ENCODE measurements at places on chromosomes 2 and 18.

GRCh38 chr2:140383781-140384180 is 1603.6 kb upstream of the NXPH2 start:
- DNase-seq, result no peak
- H3K27ac ChIP-seq, result no peak overlapping the region
- no peaks in the 10 kb centered on the region for H3K27me3 ChIP-seq
- no peaks in the 10 kb centered on the region for H3K4me1 ChIP-seq

DNA sequence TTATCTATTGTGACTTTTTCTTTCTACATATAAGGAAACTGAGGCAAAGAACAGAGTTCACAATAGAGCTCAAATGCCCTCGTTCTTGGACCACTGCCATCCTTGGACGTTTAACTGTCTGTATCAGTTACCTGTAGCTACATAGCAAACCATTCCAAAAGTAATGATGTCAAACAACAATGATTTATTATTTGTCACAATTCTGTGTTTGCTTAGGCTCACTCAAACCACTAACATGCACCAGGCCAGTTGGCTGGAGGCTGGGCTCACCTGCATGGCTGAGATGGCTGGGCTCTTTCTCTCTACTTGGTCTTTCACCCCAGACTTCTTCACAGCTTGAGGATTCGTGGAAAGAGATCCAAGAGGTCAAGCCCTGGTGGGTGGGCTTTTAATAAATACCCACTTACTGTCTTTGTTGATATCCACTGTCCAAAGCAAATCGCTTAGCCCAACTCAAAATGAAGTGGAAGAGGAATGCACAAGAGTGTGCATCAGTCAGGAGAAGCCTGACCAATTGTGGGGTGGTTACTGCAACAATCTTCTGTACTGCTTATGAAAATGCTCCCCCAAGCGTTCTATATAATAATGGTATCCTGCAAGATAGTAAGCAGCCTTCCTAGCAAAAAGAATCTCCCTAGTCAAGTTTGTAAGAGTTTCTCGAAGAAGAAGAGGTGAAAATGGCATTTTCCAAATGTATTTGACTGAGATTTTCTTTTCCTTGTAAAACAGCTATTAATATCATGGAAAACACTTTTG is 163.5 kb upstream of the NT5C1B start:
- no peaks in the 10 kb centered on the region for H3K36me3 ChIP-seq
- no peak for DNase-seq
- no peaks in the 10 kb centered on the region for H3K4me1 ChIP-seq
- no peak overlapping the region for H3K27ac ChIP-seq
- no peaks in the 10 kb centered on the region for H3K27me3 ChIP-seq

DNA sequence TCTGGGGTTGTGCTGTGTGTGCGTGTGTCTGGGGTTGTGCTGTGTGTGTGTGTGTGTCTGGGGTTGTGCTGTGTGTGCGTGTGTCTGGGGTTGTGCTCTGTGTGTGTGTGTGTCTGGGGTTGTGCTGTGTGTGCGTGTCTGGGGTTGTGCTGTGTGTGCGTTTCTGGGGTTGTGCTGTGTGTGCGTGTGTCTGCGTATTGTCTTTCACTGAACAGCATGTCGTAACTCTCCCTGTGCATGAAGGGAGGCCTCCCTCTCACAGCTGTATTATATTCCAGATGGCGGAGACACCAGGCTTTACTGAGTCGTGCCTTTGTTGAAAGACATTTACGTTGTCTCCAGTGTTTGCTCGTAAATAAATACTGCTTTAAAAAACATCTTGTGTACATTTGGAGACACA is 5.9 kb downstream of the ACKR3 start:
- no peak for DNase-seq
- no peak overlapping the region for H3K4me3 ChIP-seq
- H3K27me3 ChIP-seq, result no peaks in the 10 kb centered on the region
- peaks cover 3% of the 10 kb centered on the region for H3K36me3 ChIP-seq
- no peaks in the 10 kb centered on the region for H3K4me1 ChIP-seq

GRCh38 chr18:74082742-74083556 is 64.7 kb downstream of the FBXO15 start:
- H3K4me3 ChIP-seq, result no peak overlapping the region
- DNase-seq, result no peak
- H3K36me3 ChIP-seq, result no peaks in the 10 kb centered on the region
- peak overlapping the region; percentile 46 for H3K27ac ChIP-seq
- H3K4me1 ChIP-seq, result no peaks in the 10 kb centered on the region

GRCh38 chr18:48310999-48311398 is 98.2 kb downstream of the ZBTB7C start:
- H3K4me3 ChIP-seq, result no peak overlapping the region
- DNase-seq, result no peak

DNA sequence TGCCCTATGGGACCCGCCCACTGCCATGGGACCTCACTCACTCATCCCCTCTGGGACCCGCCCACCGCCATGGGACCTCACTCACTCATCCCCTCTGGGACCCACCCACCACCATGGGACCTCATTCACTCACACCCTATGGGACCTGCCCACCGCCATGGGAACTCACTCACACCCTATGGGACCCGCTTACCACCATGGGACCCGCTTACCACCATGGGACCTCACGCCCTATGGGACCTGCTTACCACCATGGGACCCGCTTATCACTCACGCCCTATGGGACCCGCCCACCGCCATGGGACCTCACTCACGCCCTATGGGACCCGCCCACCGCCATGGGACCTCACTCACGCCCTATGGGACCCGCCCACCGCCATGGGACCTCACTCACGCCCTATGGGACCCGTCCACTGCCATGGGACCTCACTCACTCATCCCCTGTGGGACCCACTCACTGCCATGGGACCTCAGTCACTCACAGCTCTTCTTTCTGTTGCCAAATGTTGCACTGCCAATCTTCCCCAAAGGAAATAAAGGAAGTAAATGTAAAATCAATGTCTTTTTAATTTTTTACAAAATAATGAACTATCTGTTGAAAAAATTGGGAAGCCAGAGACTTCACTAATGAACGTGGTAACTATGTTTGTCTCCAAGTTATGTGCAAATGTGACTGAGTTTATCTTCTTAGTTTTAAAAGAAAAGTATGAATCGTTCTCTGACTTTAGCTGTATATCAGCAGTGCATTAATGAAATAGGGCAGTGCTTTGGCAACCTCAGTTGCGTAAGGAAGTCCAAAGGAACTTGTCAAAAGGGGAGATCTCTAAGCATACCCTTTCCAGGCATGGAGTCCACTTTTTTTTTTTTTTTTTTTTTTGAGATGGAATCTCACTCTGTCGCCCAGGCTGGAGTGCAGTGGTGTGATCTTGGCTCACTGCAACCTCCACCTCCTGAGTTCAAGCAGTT is 101.5 kb upstream of the MGAT5 start:
- no peak for DNase-seq
- no peak overlapping the region for H3K27ac ChIP-seq
- H3K36me3 ChIP-seq, result no peaks in the 10 kb centered on the region
- no peaks in the 10 kb centered on the region for H3K27me3 ChIP-seq
- peaks cover 45% of the 10 kb centered on the region for H3K4me1 ChIP-seq

DNA sequence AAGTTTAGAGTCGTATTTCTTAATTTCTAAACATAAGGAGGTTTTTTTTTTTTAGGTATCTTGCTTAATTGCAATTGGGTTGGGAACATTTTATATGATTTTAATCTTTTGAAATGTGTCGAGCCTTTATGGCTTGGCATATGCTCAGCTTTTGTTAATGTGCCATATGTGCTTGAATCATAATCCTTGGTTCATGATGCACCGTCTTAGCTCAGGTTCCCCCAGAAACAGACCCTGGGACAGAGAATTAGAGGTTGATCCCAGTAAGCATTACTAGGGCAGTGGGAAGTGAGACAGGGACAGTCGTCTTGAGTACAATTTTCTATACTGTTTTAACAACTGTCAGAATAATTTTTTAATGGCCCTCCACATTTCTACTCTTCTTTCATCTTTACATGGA is 9.3 kb downstream of the CHCHD5 start:
- H3K4me1 ChIP-seq, result no peaks in the 10 kb centered on the region
- no peak overlapping the region for H3K4me3 ChIP-seq
- no peaks in the 10 kb centered on the region for H3K36me3 ChIP-seq
- no peak overlapping the region for H3K27ac ChIP-seq
- no peak for DNase-seq

GRCh38 chr2:72841462-72842125 is 15.8 kb upstream of the EXOC6B start:
- H3K27me3 ChIP-seq, result no peaks in the 10 kb centered on the region
- no peaks in the 10 kb centered on the region for H3K4me1 ChIP-seq
- no peak for DNase-seq
- H3K36me3 ChIP-seq, result no peaks in the 10 kb centered on the region
- no peak overlapping the region for H3K4me3 ChIP-seq

- no peak overlapping the region for H3K27ac ChIP-seq
- no peaks in the 10 kb centered on the region for H3K27me3 ChIP-seq
- no peaks in the 10 kb centered on the region for H3K36me3 ChIP-seq
Measured at GRCh38 chr18:1244397-1245122, 339.9 kb downstream of the ADCYAP1 start.

DNA sequence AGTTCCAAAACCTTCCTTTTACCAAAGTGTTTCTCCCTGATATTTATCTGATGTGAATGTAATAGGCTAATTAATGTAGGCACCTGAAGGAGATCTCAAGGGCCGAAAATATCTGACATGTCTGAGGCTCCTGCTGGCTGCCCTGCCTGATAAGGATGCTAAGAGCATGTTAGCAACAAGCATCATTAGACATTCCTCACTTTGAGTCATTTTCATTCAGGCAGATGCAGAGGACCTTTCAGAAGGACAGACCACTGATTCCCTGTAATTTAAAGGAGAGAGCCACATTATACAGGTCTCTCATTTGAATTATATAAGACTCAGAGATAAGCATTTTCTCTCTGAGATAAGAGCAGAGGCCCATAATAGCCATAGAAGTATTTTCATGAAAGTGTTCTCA is 222.4 kb upstream of the NCKAP5 start:
- no peaks in the 10 kb centered on the region for H3K27me3 ChIP-seq
- DNase-seq, result no peak
- no peaks in the 10 kb centered on the region for H3K4me1 ChIP-seq
- no peak overlapping the region for H3K27ac ChIP-seq

GRCh38 chr2:33735096-33735495 is 136.0 kb upstream of the FAM98A start:
- H3K27me3 ChIP-seq, result no peaks in the 10 kb centered on the region
- DNase-seq, result no peak
- H3K4me1 ChIP-seq, result no peaks in the 10 kb centered on the region
- no peaks in the 10 kb centered on the region for H3K36me3 ChIP-seq
- no peak overlapping the region for H3K27ac ChIP-seq
- no peak overlapping the region for H3K4me3 ChIP-seq

GRCh38 chr2:96565111-96565510 is 28.6 kb downstream of the ARID5A start:
- H3K27ac ChIP-seq, result no peak overlapping the region
- DNase-seq, result no peak

GRCh38 chr2:186695081-186695756 is 1.4 kb downstream of the FAM171B start:
- H3K27ac ChIP-seq, result no peak overlapping the region
- H3K36me3 ChIP-seq, result no peaks in the 10 kb centered on the region
- H3K4me3 ChIP-seq, result peak overlapping the region; percentile 5
- no peaks in the 10 kb centered on the region for H3K4me1 ChIP-seq
- DNase-seq, result no peak

GRCh38 chr18:72542984-72543356 is 1.2 kb downstream of the CBLN2 start:
- H3K4me1 ChIP-seq, result no peaks in the 10 kb centered on the region
- DNase-seq, result no peak
- peaks cover 35% of the 10 kb centered on the region for H3K27me3 ChIP-seq
- H3K27ac ChIP-seq, result no peak overlapping the region
- H3K4me3 ChIP-seq, result no peak overlapping the region

- H3K27me3 ChIP-seq, result no peaks in the 10 kb centered on the region
- H3K4me3 ChIP-seq, result no peak overlapping the region
- no peaks in the 10 kb centered on the region for H3K36me3 ChIP-seq
- no peak for DNase-seq
Measured at GRCh38 chr18:70453058-70453775, 164.4 kb downstream of the SOCS6 start.

DNA sequence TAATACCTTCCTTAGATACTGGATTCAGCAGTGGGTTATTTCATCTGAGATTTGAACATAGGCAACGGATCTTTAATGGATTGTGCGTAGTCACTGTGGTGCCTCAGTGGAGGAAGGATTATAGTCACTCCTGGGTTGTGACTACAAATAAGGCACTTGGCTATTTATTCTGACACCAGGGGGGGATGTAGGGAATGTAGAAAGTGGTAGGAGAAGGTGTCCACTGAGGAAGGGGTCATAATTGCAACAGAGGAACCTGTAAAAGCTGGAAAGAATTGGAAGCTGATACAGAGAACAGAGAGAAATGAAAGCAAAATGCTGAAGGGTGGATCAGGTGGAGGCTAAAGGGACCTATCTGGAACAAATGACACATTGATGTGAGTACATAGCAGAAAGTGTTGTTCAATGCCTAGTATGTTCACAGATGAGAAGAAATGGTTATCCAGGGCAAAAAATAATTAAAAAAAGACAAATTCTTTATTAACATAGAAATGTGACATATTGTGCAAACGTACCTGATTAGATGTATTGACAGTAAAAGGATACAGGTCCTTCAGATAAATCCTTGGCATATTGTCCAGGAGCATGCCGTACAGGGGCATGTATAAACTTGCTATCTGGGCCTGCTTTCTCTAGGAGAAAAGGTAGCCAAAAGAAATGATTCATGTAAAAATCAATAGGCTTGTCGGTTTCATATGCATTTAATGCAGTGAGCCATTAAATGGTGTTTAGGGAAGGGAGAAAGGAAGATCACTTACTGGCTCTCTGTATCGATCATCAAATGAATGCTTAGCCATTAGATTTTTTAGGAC is 91.2 kb upstream of the CCDC195 start:
- H3K27me3 ChIP-seq, result no peaks in the 10 kb centered on the region
- peaks cover 52% of the 10 kb centered on the region for H3K36me3 ChIP-seq
- no peaks in the 10 kb centered on the region for H3K4me1 ChIP-seq
- DNase-seq, result no peak
- H3K27ac ChIP-seq, result no peak overlapping the region

- no peak for DNase-seq
- H3K27ac ChIP-seq, result no peak overlapping the region
- no peaks in the 10 kb centered on the region for H3K36me3 ChIP-seq
- peaks cover 20% of the 10 kb centered on the region for H3K27me3 ChIP-seq
- peaks cover 24% of the 10 kb centered on the region for H3K4me1 ChIP-seq
Measured at GRCh38 chr2:70557171-70557838, 3.7 kb upstream of the TGFA start.

GRCh38 chr2:229612384-229612971 is 101.9 kb downstream of the DNER start:
- H3K27ac ChIP-seq, result no peak overlapping the region
- H3K36me3 ChIP-seq, result no peaks in the 10 kb centered on the region
- no peaks in the 10 kb centered on the region for H3K27me3 ChIP-seq
- DNase-seq, result no peak
- H3K4me3 ChIP-seq, result no peak overlapping the region
- H3K4me1 ChIP-seq, result no peaks in the 10 kb centered on the region

DNA sequence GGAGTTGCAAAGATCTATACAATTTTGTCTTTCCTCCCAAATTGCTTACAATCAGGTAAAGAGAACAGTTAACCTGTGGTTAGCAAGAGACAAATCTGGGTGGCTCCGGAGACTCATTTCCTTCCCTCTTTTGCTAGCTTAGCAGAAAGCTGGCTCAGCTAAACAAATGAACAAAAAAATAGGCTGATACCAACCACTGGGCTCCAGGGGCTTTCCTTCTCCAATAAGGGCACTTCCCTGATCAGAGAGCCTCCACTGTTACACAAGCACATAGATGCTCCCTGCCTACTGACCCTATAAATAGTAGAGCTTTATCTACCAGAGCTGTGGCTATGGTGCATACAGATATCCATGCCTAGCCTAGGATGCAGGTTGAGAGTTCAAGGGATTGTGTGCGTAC is 90.1 kb upstream of the ARL5A start:
- no peak overlapping the region for H3K4me3 ChIP-seq
- no peak for DNase-seq
- no peaks in the 10 kb centered on the region for H3K27me3 ChIP-seq
- H3K27ac ChIP-seq, result peak overlapping the region; percentile 34
